ENCODE measurements at places on chromosomes 13 and 19.

- no peak for DNase-seq
Observed at GRCh38 chr13:67758975-67759374, 528.8 kb upstream of the PCDH9 start.

DNA sequence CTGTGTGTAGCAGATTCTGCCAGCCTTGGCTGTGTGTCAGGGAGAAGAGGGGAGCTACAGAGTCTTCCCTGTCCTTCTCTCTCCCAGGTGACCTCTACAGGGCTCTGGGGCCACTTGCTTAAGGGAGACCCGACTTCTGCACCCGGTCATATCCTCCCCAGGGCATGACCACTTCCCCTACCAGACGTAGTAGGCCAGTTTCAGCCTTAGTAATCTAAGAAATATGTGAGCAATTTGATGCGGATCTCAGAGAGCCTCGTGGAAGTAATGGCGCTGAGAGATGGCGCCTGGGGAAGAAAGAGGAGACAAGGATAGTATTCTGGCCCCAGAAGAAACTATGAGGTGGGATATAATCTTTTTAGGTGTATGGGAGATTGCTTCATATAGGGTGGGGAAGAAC lies 41.9 kb downstream of the NFIX start:
- no peak for DNase-seq

GRCh38 chr13:51221108-51221507 lies 1.1 kb upstream of the FAM124A start:
- DNase-seq, result no peak

- DNase-seq, result peak; percentile 97
Observed at GRCh38 chr19:35247526-35248309, 1.1 kb upstream of the LSR start.

DNA sequence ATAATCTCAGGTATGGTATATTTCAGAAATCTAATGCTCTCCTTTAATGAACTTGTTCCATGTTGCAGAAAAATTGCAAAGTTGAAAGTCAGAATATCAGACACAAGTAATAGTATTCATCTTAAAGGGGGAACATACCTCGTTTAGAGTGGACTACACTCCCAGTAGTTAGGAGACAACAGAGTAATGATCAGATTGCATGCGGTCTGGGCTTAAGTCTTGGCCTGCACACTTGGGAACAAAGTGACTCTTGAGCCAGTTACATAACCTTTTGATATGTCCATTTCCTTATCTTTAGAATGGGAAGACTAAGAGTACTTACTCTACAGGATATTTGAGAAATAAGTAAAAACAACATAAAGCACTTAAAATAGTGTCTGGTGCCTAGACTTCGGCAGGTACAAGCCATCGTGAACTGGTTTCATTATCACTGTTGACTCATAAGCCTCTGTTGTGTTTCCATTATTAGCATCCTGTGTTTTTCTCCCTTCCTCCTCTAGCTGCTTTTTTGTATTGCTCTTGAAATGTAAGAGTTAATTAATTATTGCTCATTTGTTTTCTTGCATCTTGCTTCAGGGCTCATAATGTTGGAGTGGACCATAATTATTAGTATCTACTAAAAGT lies 53.0 kb downstream of the DPY19L3 start:
- no peak for DNase-seq

- peak; percentile 81 for DNase-seq
Observed at GRCh38 chr19:46748325-46749109, 2.3 kb upstream of the STRN4 start.

DNA sequence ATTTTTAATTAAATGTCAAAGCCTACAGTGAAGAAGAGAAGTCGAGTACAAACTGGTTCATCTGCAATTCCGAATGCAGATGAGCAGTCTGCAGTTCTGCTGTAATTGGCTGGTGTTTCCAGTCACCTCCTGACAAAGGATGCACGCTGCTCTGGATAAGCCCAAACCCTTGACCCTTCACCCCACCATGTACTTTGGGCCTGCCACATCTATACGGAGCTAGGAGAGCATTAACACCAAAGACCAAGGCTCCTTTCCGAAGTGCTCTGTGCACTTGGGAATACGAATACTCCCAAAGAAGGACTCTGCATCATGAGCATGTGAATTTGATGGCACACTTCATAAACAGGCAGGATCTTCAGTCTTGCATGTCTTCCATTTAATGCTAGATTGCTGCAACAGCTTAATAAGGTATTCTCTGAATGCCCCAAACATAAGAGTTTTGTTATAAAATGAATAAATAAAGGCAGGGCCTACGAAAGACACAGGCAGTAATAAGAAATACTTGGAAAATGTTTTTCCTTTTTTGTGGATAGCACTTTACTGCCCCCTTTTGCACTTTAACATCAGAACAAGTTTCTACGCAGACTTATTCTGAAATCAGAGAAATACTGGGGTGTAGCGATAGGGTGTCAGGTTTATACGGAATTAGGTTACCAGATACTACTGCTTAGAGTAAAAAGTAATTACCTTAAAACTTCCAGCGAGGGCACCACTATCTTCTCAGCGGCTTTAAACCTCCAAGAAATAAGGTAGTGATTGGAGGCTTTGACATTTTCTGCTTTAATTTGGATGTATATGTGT lies 15.0 kb downstream of the EFNB2 start:
- no peak for DNase-seq

DNA sequence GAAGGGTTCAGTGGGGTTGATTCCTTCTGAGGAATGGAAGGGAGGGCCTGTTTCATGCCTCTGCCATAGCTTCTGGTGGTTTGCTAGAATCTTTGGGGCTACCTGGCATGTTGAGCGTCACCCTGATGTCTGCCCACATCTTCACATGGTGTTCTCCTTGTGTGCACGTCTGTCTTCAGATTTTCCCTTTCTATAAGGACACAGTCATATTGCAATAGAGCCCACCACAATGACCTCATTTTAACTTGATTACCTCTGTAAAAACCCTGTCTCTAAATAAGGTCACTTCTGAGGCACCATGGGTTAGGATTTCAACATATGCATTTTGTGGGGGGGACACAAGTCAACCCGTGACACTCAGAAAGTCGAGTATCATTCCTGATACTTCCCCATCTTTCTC lies 257.9 kb downstream of the COG6 start:
- no peak for DNase-seq

- no peak for DNase-seq
Observed at GRCh38 chr13:25490236-25490635, 118.5 kb downstream of the ATP8A2 start.

DNA sequence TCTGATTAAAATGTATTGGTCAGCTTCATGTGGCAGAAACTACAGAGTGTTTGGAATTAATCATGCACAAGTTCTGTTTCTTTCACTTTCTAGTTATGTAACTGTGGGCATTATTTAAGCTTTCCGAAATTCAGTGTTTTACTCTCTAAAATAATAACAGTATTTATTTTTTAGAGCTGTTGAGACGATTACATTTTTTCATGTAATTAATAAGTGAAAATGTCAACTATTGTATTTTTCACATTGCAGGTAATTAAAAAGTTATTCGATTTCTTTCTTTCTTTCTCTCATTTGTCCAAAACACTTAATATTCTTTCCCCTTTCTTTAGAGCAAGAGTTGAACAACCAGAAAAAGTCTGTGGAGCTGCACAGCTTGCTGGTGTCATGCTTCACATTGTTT lies 559.4 kb upstream of the PCDH20 start:
- DNase-seq, result no peak

DNA sequence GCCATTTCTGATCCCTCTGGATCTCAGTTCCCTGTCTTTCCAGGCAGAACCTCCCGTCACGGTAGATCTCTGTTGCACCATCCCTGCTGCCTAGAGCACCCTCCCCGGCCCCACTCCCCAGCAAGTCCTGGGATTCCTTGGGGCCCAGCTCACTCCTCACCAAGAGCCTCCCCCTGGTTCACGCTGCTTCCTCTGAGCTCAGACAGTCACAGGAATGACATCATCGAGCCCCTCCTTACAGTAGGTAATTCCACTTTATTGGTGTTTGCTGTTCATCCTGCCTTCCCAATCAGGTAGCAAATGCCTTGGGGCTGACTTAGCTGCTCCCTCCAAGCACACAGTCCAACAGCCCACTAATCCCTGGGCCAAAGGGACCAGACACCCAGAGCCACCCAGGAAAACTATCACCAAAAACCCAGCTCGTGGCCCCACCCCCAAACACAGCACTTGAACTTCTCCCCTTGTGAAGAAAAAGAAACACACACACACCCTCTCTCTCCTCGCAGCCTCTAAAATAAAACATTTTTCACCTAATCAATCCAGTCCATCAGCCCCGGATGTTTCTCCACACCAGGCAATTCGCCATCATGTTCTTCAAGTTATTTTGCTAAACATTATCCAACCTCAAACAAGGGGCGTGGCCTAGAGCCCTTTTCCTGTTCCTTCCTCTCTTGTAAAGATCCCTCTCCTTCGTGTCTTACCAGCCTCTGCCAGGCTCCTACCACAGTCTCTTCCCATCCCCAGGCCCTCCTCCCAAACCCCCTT lies 2.5 kb downstream of the NAPA start:
- peak; percentile 78 for DNase-seq

DNA sequence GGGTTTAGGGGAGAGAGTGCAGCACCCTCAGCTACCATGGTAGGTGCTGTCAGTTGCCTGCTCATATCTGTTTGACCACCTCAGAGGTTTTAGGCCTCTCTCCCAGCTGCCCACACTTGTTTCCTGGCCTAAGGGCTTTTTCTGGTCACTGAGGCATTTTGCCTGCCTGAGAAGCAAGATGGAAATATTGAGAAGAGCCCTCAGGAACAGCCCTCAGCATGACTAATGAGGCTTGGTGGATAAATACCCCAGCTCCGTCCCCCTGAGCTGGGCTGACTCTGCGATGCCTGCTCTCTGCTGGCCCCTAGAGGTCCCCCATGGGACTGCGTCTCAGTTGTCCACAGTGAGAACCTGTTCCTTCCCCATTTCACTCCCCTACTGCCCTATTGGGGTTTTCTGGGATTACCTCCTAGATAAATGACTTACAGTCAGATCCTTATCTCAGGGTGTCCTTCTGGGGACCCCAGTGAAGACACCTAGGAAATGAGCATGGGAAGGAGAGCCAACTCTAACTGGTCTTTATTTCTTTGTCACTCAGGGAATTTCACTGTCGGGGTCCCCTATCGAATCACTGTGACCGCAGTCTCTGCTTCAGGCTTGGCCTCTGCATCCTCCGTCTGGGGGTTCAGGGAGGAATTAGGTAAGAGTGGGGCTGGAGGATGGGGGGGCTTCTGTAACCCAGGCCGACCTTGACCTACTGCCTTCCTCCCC lies 13.3 kb downstream of the PALM3 start:
- DNase-seq, result peak; percentile 54

GRCh38 chr13:31433207-31433606 lies 233.4 kb downstream of the B3GLCT start:
- no peak for DNase-seq

- DNase-seq, result no peak
Observed at GRCh38 chr19:41848666-41849065, 3.8 kb downstream of the DMRTC2 start.

GRCh38 chr13:113607056-113607888 lies 22.7 kb downstream of the TFDP1 start:
- no peak for DNase-seq

DNA sequence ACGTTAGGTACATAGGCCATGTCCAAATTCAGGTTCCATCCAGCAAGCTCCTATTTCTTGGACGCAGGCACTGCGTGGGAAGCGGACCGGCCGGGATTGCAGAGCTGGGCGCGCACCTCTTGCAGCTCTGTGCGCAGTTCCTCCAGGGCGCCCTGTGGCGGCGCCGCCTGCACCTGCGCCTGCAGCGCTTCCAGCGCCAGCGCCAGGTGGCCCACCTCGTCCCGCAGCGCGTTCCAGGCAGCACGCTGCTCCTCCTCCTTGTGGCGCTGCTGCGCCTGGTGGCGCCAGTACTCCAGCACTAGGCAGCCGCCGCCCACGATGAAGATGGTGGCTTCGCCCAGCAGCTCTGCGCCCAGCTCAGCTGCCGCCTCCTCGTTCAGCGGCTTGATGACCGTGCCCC lies 31.1 kb downstream of the OPA3 start:
- DNase-seq, result no peak

GRCh38 chr19:42323473-42323851 lies 2.0 kb upstream of the MEGF8 start:
- no peak for DNase-seq

DNA sequence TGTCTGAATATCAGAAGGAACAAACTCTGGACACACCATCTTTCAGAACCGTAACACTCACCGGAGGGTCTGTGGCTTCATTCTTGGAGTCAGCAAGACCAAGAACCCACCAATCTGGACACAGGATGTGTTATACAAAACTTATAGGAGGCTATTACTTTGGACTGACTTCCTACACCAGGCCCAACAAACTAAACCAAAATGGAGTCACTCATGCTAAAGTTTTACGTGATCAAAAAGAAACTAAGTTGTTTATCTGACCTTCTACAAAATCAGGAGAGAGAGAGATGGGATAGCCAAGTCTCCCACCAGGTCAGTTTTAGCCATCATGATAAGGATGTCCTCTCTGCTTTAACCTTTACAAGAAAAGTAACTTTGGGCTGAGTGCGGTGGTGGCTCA lies 3.2 kb upstream of the RAB11B start:
- no peak for DNase-seq

GRCh38 chr19:28297586-28298157 lies 915.3 kb downstream of the UQCRFS1 start:
- DNase-seq, result no peak

DNA sequence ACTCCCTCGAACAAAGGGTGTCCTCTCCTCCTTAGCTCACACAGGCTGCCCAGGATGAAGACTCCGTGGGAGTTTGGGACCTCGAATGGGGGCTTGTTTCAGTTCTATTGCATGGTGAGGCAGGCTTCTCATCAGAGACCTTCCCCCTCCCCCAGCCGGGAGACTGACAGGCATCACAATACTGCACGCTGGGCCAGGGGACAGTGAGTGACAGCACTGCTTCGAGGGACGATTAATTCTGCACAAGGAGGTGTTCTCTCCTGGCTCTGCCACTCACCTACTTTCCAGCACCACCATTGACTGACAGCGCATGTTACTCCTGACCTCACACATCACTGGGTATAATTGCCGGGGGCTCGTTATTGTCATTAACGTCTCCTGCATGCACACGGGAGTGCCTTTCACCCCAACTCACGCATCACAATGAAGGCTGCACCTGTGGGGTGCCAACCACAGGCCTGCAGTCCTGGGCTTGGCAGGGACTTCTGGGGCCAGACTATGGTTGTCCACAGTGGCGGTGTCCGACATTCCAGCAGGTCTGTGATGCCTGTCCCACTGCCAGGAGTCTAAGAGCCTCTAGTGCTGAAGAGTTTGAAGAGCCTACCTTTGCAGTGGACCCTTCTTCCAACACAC lies 412.2 kb upstream of the TSHZ3 start:
- DNase-seq, result no peak
